ENCODE measurements at places on chromosomes 2 and 18. TPM values are rescaled to one million over a fixed set of nuclear protein-coding genes. Genes with fewer than 3 reads are reported as not detected.

PLGLB2 gene
- not detected for total RNA-seq

- DNase-seq: no peak
These were observed 27.2 kb upstream of the ERICH2 start for GRCh38 chr2:170742896-170743529.

GRCh38 chr2:117717072-117717471 is 97.4 kb upstream of the DDX18 start:
- DNase-seq: no peak

- no peak for DNase-seq
These were observed 12.2 kb upstream of the BOD1L2 start for GRCh38 chr18:57134618-57135135.

GRCh38 chr18:68414407-68414806 is 300.5 kb downstream of the TMX3 start:
- DNase-seq: no peak

SPR gene
- total RNA-seq: 200 TPM

ANKRD30BL gene
- not detected for total RNA-seq

GRCh38 chr2:150759531-150759930 is 272.1 kb upstream of the RND3 start:
- DNase-seq: no peak

DCAF17 gene
- total RNA-seq: 17.6 TPM

- DNase-seq: peak; percentile 28
These were observed 84.9 kb upstream of the EPB41L3 start for GRCh38 chr18:5628512-5629255.

- DNase-seq: no peak
These were observed 44.5 kb upstream of the TMEM17 start for GRCh38 chr2:62550461-62550860.

DNA sequence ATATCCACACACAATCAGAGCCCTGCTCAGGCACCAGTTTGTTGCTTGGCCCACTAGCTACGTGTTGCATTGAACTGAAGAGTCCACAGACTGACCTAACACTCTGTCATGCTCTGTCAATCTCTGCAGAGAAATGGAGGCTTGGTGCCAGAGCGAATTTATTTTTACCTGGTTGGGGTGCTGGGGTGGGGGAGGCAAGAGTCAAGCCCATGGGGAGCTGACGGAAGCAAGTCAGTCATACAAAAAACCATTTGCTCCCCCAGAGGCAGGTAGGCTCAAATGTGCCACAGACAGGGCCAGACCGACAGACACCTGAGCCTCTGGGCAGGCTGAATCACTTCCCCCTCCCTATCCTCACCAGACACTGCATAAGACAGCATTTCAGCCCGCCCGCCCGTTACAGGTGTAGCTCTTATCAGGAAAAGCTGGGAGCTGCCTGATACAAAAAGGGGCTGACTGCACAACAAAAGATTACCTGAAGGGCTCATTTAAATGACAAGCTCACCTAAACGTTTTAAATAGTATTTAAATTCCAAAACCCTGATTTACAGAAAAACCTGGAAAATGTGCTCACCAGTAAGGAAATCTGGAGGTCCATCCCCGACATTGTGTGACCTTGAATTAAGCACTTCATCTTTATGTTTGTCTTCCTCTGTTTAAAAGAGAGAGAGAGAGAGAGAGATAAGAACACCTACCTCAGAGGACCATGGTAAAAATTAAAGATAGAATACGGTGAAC is 2.1 kb upstream of the PCBP1 start:
- DNase-seq: no peak

DNA sequence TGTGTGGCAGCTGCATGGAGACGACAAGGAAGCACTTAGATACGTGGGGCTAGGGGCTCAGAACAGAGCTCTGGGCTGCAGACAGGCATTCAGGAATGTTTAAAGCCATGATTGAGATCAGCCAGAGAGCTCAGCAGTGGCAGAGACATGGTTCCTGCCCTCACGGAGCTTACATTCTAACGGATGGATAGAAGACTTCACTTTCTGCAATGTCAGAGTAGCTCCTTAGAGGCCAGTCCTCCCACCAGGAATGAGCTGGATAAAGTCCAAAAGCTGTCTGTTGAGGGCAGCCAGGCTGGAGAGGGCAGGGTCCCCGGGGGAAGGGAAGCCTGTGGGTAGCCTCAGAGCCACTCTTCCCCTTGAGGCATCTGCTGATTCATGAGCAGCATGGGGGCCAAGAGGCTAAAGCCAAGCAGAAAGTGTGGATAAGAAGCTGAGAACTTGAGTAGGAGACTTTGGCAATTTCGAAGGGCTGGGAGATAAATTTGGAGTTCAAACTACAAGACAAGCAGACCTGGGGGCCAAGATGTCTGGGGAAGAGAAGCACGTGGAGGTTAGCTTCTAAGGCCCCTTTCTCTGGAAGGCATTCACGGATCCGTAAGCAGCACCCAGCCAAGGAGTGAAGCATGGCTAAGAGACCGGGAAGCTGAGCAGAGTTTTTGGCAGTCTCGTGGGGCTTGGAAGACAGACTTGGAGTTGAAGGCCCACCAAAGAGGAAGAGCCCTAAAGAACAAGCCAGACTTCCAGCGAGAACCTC is 9.7 kb upstream of the CIB4 start:
- DNase-seq: no peak

DNA sequence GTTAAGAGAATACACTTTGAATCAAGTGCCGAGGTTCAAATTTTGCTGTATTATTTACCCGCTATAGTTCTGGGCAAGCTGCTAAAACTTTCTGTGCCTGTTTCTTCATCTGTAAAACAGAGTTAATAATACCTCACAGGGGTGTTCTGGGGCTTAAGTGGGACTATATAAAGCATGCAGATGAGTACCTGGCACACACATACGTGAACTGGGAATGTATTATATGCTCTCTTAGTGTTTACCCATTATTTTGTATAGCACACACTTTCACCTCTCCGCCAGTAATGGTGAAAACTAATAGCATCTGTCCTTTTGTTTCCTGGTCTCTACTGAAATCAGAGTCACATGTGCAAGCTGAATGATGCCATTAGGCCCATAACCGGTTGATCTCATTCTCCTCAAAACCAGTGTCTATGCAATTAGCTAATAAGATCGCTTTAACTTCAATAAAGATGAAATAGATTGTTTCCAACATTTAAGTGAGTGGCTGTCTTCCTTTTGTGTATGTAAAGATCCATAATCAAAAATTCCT is 3.8 kb upstream of the CDKL4 start:
- DNase-seq: no peak

ACMSD gene
- total RNA-seq: not detected

- no peak for DNase-seq
These were observed 43.4 kb downstream of the BCL2L11 start for GRCh38 chr2:111164078-111164477.

- no peak for DNase-seq
These were observed 33.9 kb downstream of the RBMS1 start for GRCh38 chr2:160459538-160460332.

DNA sequence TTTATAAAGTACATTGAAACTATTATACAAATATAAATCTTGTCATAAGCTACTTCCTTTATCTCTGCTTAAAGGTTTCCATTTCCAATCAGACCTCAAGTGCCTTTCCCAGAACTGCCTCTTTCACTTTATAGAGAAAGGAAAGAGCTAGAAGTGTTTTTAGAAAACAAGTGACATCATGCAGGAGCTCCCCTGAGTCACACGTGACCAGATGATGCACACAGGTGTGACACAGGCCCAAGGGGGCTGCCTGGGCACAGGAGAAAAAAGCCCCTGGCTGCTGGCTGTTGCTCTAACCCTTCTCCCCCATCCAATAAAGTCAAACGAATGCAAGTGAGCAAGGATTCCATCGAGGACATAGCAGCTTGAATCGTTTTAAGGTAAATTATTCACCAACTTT is 21.4 kb upstream of the SH3BP4 start:
- no peak for DNase-seq

DNA sequence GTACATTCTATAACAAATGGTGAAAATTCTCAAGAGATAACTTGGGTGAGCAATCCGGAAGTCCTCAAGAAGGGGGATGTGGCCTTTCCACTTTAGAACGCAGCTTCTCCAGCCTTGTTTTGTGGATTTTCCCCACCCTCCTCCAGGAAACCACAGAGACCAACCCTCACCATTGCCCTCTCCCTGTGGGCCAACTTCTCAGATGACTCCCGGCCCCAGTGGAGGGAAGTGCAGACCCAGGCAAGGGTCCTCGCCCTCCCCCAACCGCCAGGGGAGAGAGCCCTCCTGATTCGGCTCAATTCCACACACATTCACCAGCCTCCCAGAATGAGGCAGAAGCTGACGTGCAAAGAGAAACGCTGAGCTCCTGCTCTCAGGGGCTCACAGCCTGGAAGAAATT is 277.2 kb downstream of the EIPR1 start:
- no peak for DNase-seq

PKDCC gene
- total RNA-seq: 15.1 TPM

GRCh38 chr2:172012677-172013391 is 13.1 kb downstream of the METAP1D start:
- no peak for DNase-seq

DNA sequence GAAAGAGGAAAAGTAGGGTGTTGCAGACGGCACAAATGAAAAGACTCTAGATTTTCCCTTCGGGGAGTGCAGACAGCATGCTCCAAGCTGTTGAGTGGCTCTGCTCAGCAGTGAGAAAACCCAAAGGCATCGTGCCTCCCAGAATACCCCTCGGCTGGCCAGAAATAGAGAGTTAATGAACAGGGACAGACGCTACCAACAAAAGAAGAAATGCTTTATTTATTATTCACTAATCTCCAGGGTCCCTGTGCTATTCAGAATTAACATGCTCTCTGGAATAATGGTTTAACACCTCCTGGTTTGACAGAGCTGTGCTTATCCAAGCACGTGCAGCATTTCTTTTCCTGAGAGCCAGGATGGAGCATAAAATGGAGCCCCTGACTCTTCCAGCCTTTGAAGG is 82.3 kb downstream of the AQP4 start:
- DNase-seq: no peak

G6PC2 gene
- total RNA-seq: not detected

ERLEC1 gene
- 162 TPM for total RNA-seq

DNA sequence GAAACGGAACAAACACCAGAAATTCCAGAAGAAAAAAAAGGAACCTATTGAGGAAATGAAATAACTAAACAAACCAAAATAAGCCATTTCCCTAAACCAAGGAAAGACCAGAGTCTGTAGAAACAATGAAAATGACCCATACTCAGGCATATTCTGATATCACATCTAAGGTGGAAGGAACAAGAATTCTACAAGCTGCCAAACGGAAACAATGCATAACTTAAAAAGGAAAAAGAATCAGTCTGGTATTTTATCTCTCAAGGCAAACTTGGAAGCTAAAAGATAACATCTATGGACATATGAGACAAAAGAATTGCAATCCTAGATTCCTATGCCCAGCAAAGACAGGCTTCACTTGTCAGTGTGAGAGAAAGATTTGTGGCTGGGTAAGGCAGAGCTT is 326.2 kb downstream of the PDE11A start:
- DNase-seq: no peak

DNA sequence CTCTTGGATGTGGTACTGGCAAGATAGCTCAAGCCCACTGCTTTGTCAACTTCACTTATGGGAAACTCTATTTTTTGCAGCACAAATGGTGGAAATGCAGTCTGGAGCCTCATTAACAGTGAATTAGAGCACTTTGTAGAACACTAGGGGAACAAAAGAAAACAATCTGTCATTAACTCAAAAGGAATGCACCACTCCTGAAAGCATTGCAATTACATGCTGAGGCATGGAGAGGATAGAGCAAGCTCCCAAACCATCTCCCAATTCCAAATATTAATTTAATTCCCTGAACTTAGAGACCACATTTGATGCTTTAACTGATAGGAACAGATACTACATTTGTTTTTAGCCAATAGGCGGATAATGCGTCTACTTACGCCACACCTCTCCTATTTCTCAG is 32.8 kb upstream of the TANC1 start:
- DNase-seq: no peak

KIAA2012 gene
- total RNA-seq: not detected

- DNase-seq: peak; percentile 23
These were observed 60.7 kb upstream of the GATA6 start for GRCh38 chr18:22108674-22109073.

- DNase-seq: no peak
These were observed 1888.7 kb upstream of the PIK3C3 start for GRCh38 chr18:40066368-40066767.

DNA sequence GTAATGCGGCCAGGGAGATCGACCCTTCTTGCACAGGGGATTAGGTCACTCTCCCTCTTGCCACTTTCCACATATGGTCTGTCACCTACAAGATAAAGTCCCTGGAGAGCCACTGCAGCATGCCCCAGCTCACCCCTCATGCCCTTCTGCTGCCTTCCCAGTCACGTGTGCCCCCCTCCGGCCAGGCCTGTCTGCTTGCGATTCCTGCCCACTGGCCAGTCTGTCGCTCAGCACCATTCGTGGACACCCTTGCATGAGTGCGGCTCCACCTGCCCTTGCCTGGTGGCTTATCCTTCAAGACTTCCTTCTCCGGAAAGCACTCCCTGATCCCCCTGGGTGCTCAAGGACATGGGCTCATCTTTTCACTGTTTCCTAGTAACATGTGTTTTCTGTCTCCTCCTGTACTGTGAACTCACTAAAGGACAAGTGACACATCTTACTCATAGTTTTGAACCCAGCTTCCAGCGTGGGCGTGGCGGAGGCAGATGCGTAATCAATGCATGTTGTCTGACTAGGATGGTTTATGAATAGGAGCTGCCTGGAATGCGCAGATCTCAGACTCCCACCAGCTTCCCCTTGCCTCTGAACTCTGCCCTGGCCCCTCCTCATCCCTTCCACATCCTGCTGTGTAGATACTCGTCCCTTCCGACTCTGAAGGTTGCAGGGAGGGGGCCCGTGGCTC is 7.8 kb upstream of the NT5DC4 start:
- no peak for DNase-seq

GRCh38 chr2:21643180-21643579 is 519.4 kb downstream of the TDRD15 start:
- no peak for DNase-seq

DNA sequence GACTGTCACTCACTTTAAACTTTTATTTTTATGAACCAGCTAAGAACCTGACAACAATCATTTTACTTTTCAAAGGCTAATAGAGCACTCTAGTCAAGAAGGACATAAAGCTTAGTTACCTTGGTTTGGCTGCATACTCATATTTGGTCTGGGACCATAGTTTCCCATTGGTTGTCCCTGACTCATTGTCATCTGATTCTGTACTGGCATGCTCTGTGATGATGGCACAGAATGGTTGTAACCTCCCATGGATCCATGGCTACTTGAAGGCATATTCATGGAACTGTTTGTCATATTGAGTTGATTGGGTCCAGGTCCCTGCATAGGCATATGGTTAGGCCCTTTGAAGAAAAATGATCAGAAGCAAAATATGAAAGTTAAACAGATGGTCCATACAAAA is 37.9 kb downstream of the SS18 start:
- peak; percentile 31 for DNase-seq

TCF7L1 gene
- 0.71 TPM for total RNA-seq

SAG gene
- total RNA-seq: not detected

DNA sequence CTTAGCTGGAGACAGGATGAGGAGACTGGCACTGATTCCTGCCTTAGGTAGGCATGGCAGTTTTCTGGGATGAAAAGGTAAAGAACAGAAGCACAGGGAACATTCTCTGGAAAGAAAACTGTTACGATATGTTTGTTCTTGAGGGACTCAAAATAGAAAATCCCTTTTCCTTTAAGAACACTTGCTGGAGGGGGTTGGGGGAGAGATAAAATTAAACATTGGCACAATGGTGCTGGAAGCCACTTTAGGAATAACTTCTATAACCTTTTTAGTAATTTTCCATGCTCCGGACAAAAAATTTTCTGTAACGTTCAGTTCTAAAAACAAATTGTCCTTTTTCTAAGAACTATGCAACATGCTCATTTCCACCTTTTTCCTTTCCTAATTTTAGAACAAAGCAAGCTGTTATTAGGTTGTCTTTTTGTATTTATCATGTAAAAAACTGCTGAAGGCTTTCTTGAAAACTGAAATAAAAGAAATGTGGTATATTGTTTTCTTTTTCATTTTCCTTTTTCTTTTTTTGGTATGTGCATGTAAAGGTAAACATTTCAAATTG is 343.8 kb downstream of the EPHA4 start:
- no peak for DNase-seq
